Retina (tissue), 1 donor: ENCODE measurements at places on chromosomes 3 and 15.

- peak; percentile 48 for DNase-seq
These were observed 103.3 kb upstream of the PRTG start for GRCh38 chr15:55846116-55846707.

DNA sequence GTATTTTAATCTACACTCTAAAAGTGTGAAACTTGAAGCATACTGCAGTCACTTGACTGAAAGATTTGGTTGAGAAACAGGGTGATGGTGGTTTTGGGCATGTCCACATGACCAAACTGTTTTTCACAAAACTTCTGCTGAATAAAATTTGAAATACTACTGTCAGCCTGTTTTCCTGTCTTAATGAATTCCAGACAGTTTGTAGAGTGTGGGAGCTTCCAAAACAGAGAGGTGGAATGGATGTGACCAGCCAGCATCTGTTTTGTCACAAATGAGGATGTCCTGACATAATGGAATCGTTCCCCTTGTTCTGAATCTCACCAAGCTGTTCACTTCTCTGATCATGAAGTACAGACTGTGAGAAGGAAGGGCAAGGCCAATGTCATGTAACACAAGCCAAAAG is 11.8 kb downstream of the MITF start:
- no peak for DNase-seq

DNA sequence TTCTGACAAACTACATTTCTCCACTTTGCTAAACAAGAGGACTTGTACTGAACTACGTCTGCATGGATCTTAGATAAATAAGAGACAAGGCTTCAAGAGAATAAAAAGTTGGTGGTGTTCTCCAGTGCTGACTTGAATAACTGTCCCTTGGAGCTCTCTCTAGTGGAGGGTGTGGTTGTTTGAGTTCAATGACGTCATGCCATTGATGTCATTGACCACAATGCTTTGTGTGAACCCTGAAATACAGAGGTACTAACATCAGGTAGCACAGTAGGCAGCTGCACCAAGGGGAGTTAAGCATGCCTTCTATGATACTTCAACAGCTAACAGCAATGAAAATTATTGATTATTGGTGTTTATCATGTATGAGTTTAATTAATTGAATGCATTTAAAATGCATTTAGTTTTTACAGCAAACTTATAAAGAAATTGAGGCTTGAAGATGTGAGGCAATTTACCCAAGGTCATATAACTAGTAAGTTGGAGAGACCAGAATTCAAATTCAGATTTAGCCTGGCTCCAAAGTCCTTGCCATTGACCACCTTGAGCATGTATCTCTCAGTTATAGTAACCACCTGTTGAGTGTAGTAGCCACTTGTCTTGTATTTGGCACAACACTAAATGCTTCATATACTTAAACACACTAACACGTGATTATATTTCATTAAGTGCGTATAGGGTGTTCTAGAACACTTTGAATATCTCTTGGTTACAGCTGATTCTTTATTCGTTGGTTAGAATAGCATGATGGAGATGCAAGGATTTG is 126.0 kb upstream of the ANKRD28 start:
- DNase-seq = no peak

DNA sequence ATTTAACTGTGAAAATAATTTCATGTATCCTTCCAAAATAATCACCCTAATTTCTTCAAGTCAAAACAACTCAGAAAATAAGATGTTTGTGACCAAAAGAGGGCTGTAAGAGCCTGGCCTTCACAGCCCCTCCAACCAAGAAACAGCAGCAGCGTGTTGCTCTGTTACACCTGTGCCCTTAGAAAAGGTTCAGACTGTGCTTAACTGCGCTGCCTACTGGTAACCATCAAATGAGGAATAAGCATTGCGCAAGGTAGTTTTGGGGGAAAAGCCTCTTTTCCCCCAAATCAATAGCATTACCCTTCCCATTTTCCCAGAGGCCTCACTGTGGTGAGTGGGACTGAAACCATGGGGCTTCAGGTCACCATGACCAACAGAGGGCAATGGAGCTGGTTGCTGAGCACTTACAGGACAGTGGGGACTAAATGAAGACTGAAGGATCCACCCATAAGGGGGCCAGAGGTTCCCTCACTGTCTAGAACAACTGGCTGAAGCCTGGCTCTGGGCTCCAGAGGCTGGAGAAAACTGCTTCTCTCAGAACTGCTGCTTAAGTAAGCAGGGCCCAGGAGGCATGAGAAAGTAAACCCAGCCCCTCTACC is 110.7 kb downstream of the PLCH1 start:
- no peak for DNase-seq

- DNase-seq = no peak
These were observed 62.6 kb downstream of the CORO2B start for GRCh38 chr15:68641376-68641775.
